Iris pigment epithelial cell (primary cell): ENCODE measurements at places on chromosomes 5 and 9.

DNA sequence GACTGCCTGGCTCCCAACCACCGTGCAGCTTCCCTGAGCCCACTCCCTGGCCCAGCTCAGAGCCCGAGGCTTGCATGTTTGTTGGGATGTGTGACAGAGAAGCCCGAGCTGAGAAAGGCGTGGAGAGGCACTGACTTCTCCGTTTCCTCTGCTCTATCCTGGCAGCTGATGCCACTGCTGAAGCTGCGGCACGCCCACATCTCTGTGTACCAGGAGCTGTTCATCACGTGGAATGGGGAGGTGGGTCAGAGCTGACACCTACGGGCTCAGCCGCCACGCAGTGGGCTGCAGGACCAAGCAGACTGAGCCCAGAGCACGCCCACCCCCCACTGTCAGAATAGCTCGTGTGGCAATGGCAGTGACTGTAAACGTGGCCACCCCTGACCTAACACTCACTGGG, 9.3 kb downstream of the STKLD1 start:
- DNase-seq: no peak

DNA sequence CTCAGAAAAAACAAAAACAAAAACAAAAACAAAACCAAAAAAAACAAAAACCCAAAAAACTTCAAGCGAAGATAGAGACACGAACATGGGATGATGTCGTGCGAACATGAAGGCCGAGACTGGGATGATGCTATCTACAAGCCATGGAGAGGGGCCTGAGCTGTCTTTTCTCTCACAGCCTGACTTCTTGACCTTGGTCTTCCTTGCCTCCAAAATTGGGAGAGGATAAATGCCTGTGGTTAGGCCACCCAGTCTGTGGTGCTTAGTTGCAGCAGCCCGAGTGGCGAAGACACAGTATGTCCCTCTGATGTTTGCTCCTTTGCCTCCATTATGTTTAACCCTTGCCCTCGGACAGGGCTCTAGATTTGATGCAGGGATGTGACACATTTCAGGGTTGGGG, 130.4 kb upstream of the BASP1 start:
- DNase-seq: peak; percentile 61

DNA sequence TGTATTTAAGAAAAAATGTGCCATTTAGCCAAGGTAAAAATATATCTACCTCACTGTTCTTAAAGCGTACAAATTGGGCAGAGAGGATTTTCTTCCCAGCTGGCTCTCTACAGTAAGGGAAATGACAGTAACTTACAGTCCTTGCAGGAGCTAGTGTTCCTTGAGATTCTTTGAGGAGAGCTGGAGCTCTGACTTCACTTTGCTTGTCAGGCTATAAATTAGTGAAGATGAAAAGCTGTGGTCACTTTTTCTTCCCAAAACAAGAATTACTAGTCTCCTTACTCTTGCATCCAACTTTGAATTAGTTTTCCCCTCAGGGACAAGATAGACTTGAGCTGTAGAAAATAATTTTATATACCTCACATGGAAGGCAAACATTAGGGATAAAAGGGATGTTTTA, 129.9 kb downstream of the ZSWIM6 start:
- no peak for DNase-seq

DNA sequence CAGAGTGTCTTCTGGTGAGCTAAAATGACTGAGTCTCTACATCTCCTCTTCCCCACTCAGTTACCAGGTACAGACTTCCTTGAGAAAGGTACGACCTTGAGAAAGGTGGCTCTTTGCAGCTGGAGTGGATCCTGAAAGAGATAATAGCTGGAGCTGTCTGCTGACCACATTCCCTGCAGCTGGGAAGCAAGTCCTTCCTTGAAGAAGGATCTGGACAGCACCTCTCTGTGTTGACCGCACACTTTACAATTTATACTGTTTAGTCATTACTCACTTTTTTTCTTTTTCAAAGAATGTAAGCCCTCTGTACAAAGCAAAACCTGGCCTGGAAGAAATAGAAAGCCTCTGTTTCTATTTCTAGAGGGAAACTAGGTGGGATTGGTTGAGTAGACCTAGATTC, 148.8 kb downstream of the MACIR start:
- DNase-seq: peak; percentile 38

DNA sequence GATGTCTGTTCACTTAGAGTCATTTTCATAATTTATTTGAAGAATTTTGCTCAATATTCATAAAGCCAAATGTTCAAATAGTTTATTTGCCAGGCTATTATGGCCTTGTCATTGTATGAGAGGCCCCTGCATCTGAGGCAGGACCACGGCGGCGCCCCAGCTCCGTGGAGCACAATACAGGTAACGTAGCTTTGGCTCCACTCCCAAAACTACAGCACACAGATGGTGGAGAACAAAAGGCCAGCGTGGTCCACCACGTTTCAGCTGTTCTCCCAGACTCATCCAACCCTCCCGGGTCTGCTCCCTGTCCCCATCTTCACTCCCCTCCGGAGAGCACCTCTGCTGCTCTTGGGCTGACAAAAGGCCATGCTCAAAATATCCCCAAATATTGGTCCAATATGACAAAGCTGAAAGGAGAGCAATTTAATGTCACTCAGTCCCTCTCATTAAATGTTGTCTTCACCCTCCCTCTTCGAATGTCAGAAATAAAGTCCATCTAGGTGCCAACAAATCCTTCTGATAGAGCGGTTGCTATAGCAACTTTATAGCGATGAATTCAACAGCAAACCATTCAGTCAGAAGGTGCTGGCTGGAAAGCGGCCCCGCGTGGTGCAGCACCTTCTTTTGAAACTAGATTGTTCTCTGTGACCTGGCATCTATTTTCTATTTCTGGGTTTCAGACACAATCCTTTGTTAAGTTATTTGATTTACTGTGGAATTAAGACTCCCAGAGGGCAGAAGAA, 504.3 kb downstream of the ARHGEF28 start:
- DNase-seq: no peak

GRCh38 chr5:72494623-72495124, 12.5 kb downstream of the ZNF366 start:
- peak; percentile 55 for DNase-seq

DNA sequence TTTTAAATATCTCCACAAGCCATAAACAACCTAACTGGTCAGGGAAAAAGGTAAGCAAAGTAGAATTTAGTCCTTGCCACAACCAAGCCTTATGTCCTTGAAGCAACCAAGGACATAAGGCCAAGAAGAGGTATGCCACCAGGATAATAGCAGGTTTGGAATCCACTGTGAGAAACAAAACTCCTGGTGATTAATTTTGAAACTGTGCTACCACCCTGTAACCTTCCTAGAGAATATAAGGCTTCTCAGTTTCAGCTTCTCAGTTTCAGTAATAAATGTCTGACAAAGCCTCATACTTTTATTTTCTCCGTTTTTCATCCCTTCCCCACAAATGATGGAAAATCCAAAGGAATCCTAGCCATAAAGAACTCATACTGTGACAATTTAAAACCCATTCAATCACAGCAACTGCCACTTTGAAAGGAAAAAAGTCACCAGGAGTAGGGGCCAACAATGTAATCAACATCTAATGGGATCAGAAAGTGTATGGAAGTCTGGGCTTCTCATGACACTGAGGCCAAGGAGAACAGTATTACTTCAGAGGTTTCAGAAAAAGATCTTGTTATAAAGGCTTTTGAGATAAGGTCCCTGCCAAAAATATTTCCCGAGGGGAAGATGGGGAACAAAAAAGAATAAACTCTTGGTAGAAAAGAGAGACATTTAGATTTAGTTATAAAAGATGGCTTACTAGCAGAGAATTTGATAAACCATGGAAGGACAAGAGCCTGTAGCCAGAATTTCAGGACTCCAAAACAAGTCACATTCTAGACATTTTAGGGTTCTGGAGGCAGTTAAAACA, 189.2 kb downstream of the TSSK1B start:
- no peak for DNase-seq

GRCh38 chr5:180817893-180818674, 15.5 kb upstream of the MGAT1 start:
- no peak for DNase-seq

- peak; percentile 66 for DNase-seq
Observed at GRCh38 chr5:127909066-127909465, 174.5 kb upstream of the SLC12A2 start.

DNA sequence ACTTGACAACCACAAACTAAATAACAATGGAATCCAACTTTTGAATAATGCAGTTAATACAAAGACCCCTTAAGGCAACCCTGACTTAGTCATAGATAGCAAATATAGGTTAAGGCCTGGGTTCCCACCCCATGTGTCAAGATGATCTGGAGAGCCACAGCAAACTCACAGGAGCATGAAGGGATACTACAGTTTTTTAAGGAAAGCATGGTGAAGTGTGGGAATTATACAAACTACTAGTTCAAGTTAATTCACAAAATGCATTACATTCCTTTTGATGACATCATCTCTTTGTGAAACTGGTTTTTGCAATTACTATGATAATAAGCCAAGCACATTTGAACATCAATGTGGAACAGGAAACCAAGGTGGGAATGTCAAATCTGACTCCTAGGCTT, 50.6 kb downstream of the LHFPL2 start:
- DNase-seq: peak; percentile 92

GRCh38 chr9:120267929-120268328, 312.0 kb downstream of the CDK5RAP2 start:
- DNase-seq: no peak

DNA sequence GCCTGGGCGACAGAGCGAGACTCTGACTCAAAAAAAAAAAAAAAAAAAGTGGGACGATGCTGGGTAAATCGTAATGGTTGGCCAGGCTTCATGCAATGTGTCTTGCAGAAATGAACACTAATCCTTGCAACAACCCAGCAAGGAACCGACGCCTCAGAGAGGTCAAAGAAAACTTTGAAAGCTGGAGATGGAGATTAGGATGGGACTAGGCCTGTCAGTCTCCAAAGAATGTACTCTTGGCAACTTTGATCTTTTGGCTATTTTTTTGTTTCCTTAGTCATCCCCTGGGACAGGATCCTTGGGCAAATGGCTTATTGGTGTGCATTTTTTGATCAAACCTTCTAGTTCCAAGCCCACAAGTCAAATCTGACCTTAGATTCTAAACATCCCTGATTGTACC, 10.6 kb upstream of the PWWP2A start:
- DNase-seq: peak; percentile 31

DNA sequence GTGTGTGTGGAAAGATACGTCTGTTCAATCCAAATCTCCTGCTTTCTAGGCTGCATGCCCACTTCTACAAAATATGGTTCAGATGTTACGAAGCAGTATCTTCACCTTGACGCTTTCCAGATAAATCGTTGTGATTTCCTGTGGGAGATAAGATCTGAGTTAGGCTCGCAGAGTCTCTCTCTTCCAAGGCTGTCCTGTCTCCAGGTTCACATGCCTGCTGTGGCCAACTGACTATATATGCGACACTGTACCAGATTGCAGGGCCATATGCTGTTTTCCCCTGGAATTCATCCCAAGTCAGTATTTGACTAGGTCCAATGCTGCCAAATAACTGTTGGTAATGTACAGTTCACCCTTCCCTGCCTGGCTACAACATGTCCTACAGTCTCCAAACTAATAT, 47.9 kb downstream of the TMEM252 start:
- DNase-seq: no peak

DNA sequence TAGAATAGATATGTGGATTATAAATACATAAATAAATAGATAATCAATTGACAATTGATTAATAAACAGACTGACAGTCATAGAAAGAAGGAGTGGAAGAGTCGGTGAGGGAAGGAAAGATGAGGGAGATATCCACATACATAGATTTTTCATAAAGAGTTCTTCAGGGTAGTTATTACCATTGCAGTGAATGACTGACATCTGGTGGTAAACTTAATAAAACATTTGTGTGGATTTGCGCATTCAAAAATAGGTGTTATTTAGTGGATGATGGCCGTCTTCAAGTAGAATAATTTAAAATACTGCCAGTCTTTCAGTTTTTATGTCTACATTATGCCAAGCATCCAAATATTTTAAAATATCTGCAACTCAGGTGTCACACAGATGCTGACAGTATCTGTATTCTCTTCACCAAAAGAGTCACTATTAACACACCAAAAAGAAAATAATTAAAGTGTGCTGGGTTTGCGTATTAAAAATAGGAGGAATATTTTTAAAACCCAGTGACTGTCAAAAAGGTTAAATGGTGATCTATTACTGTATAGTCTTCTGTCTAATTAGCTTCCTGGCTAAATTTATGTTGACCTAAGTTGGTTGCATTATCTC, 78.8 kb downstream of the GIN1 start:
- peak; percentile 63 for DNase-seq

DNA sequence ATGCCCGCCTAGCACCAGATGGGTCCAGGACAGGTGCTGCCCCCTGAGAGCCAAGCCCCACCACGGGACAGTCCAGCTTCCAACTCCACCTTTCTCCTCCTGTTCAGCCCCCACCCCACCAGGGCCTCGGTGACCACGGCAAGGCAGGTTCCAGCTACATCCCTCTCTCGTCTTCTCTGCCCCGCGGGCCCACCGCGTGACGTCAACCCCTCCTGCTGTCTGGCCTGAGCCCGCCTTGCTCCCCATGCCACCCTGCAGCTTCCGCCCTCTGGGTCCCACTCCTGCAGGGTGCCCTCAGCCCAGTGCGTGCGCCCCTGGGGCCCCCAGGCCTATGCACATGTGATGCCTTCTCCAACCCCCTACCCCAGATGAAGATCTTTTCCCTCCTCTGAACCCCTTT, 6.8 kb downstream of the GFPT2 start:
- no peak for DNase-seq

- no peak for DNase-seq
Observed at GRCh38 chr5:138482638-138483037, 17.4 kb downstream of the EGR1 start.

GRCh38 chr9:17810728-17811571, 232.1 kb downstream of the SH3GL2 start:
- DNase-seq: peak; percentile 62

DNA sequence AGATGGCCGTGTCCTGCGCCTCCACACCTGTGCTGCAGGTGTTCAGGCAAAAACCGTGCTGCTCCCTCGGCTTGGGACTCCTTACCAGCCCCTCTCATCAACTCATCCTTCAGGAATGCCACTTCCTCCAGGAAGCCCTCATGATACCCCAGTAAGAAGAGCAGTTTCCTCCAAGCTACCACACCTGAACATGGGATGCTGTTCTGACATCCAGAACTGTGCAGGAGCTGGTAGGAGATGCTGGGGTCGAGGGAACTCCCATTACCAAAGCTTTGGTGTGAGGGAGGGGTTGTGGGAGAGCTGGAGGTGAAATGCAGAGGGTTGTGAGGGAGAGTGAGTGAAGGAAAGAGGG, 18.9 kb downstream of the CARD19 start:
- no peak for DNase-seq

DNA sequence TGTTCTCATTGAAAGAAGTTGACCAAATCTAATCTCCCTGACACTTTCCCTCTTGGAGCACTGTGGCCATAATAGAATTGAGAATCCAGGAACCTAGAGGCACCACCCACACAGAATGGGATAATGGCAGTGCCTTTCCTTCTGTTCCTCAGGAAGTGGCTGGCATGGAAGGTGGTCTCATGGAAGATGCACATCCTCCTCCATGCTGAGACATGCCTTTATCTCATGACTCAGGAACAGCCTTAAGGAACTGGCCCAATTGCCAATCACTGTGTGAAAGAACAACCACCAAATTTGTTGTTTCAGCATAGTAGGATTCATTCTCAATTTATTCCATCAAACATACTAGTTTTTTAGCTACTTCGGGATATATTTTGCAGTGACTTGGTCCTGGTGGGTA, 137.5 kb upstream of the RASGRF2 start:
- no peak for DNase-seq

GRCh38 chr5:77117161-77117560, 30.1 kb upstream of the ZBED3 start:
- no peak for DNase-seq

GRCh38 chr9:14221119-14221518, 92.8 kb downstream of the NFIB start:
- peak; percentile 39 for DNase-seq

- DNase-seq: no peak
Observed at GRCh38 chr5:44707721-44708120, 101.0 kb upstream of the MRPS30 start.
